ENCODE measurements at places on chromosomes 3 and 15.
A peak's percentile ranks its signal among the peaks of the same experiment; 100 is the strongest.

DNA sequence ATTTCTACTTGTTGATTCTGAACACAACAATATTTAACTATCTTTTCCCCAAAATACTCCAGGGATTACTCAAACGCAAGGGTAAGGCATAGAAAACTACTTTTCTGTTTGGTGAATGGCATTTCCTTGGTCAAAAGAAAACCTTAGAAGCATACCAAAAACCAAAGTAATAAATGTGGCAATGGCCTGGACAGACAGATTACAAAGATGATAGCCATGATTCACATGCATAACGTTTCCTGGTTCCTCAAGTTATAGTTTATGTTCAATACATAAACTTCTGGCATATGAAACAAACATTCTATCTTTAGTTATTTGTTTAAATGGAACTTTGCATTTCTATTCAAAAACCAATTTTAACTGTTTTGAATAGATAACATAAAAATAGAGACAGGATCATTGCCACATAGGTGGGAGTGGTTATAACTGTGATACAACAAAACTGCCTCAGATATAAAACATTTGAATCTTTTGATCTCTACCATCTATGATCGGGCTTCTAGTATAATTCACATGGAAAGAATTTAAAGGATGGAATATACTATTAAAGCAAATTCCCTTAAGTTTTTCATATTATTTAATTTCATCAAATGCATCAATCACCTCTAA, 32.1 kb downstream of the FOXP1 start:
- DNase-seq = no peak

- DNase-seq = no peak
Observed at GRCh38 chr3:53155760-53156159, 5.2 kb upstream of the PRKCD start.

DNA sequence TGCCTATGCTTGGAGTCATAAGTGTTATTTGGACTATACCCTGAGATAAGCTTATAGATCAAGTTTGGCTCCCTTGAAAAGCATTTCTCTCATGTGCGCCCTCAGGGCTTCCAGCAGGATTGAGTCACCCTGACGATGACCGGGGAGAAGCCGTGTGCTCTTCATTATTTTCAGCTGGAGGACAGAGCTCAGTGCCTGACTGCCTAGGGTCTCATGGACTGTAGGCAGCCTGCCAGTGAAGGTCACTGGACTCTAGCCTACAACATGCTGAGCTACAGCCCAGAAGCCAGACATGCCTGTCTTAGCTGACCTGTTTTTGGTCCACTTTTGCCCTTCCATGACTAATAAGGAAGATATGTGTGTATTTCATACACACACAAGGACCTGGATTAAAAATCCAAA, 31.6 kb upstream of the NUDT16 start:
- peak; percentile 89 for DNase-seq

GRCh38 chr3:24387493-24387892, 107.2 kb downstream of the THRB start:
- no peak for DNase-seq

GRCh38 chr15:81239190-81239589, 42.5 kb downstream of the IL16 start:
- peak; percentile 25 for DNase-seq

GRCh38 chr3:41418961-41419691, 219.8 kb downstream of the CTNNB1 start:
- DNase-seq = no peak

DNA sequence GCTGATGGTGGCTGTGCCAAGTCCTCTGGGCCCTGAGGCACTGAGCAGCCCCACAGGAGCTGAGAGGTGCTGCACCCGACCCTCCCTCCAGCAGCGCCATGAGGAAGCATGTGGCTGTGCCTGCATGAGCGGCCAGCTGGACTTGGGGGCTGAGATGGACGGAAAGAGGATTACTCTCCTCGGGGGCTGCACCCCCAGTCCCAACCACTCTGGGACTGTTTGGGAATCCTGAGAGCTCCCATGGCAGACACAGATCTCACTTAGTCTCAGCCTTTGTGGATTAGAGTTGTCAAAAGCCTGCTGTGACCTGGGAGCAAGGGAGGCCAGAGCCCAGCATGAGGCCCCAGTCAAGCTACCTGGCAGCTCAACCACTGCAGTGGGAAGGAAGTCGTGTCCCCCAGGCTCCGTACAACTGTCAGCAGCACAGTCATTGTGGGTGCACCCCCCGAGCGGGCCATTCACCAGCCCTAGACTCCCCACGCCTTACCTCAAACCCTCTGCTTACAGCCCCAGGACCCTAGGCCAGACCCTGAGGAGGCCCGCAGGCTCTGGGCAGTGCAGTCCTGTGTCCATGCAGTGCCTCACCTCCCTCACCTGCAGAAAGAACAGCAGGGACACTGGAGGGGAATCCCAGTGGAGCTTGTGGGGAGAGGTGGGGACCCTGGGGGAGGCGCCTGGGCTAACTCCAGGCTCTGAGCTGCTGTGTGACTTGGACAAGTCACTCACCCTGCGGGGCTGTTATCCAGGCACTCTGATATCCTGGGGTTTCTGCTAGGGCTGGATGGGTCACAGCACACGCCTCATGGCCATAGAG, 17.1 kb downstream of the PRR23E start:
- DNase-seq = no peak

DNA sequence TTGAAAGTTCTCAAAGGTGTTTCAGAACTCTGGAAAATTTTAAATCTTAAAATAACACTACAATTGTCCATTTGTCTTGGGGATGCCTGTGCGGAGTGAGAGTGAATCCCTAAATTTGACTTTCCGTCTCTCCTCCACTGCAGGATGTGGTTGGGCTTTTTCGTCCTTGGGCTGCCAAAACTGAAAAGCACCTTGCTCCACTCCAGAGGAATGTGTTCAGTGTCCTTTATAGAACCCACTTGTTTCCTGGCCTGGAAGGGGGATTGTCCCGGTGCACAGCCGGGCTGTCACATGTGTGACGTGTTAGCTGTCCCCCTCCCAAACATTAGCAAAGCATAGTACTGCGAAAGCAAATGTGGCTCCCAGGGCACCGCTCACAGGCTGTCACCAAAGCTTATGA, 69.6 kb upstream of the ATP10A start:
- DNase-seq = no peak

DNA sequence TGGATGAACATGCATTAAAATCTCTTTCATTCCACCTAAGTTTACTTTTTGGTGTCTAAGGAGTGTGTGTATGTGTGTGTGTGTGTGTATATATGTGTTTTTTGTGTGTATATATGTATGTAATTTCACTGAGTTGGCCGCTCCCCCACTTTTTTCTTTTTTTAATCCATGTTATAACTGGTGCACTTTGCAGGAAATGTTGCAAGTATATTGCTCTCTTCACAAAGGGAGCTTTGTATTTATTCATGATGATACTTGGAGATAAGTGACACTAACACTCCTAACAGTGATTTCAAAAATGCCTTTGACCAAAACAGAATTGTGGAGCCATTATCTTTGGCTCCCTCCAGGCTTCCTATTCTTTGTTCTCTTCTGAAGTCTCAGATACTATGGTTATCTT, 95.8 kb downstream of the FNDC3B start:
- DNase-seq = no peak

- DNase-seq = no peak
Observed at GRCh38 chr3:193396451-193397244, 18.1 kb upstream of the ATP13A5 start.

DNA sequence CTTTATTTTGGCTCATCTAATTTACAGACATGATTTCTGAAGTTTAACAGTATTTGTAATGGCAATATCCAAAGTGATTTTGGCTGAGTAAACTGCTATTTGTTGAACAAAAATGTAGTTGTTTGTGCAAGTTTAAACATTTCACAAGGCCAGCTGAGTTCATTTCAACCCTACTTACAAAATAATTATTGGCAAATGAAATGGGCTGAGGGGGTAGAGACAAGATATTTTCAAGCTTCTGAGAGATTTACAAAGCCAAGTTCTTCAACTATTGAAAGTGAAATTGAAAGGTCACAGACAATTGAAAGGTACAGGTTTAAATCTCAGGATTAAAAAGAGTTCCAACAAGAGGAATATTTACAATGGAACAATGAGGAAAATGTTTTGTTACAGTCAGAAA, 77.1 kb downstream of the DUT start:
- no peak for DNase-seq

- DNase-seq = no peak
Observed at GRCh38 chr3:182470187-182470586, 323.1 kb upstream of the ATP11B start.

- no peak for DNase-seq
Observed at GRCh38 chr3:25723802-25724201, 59.1 kb upstream of the TOP2B start.

GRCh38 chr15:86540840-86541467, 461.3 kb downstream of the AGBL1 start:
- DNase-seq = no peak

GRCh38 chr3:85185495-85185894, 226.7 kb downstream of the CADM2 start:
- no peak for DNase-seq

- DNase-seq = no peak
Observed at GRCh38 chr15:88705769-88706165, 67.0 kb downstream of the ISG20 start.

- DNase-seq = peak; percentile 75
Observed at GRCh38 chr3:185900228-185900627, 37.6 kb downstream of the TRA2B start.

DNA sequence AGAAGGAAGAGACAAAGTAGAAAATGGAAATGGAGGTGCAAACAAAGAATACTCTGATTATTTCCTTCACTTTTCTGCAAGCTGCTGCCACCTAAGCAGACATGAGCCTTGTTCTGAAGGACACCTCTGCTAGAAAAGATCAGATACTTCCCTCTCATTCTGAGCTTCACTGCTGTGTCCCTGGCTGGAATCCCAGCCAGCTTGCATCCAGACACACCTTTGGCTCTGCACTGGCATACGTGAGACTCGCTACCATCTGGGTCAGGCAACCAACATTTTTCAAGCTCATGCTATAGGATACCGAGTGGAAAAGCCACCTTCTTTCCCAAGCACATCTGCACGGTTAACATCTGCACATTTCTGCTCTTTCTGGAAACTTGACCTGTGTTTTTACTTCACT, 166.7 kb upstream of the SUCLG2 start:
- no peak for DNase-seq

- no peak for DNase-seq
Observed at GRCh38 chr15:101852356-101852755, 40.4 kb downstream of the OR4F15 start.

DNA sequence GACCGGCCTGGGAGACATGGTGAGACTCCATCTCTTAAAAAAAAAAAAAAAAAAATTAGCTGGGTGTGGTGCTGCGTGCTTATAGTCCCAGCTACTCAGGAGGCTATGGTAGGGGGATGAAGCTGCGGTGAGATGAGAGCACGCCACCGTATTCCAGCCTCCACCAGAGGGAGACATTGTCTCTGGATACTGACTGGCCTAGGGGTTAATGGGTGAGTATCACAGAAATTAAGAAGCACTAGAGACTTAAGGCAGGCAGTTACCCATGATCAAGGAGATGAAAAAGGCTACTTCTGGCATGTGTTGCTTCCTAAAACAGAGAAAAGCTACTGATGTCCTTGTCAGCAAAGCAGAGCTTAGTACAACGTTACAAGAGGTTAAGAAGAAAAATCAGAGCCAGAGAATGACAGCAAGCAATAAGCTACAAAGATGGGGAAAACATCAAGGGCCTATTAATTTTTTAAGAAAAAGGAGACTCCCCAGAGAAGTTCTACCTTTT, 8.6 kb downstream of the TFRC start:
- peak; percentile 65 for DNase-seq

- DNase-seq = no peak
Observed at GRCh38 chr15:58748040-58748851, 1.3 kb downstream of the ADAM10 start.

- DNase-seq = no peak
Observed at GRCh38 chr3:33773637-33774036, 24.8 kb upstream of the PDCD6IP start.

- no peak for DNase-seq
Observed at GRCh38 chr15:96072821-96073220, 257.7 kb upstream of the NR2F2 start.

- no peak for DNase-seq
Observed at GRCh38 chr15:86608461-86609205, 529.0 kb downstream of the AGBL1 start.

DNA sequence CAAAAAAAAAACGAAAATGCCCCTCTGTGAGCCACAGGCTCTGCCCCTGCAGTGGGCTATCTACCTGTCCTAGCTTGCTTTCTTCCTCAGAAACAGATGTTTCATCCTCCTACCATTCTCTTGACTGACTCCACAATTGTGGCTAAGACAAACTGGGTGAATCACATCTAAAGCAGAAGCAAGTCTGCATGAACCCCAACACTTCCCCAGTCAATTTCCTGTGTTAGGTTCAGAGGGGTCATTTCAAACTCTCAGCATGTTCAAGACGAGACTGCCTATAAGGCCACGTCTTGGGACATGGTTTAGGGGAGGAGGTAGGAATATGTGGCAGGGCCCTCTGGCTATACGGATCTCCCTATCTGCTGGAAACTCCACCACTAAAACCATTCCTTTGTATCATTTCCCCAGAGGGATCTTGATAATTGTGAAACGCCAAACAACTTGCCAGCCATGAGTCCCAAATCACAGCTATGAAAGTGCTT, 28.6 kb upstream of the ANKDD1A start:
- DNase-seq = no peak

DNA sequence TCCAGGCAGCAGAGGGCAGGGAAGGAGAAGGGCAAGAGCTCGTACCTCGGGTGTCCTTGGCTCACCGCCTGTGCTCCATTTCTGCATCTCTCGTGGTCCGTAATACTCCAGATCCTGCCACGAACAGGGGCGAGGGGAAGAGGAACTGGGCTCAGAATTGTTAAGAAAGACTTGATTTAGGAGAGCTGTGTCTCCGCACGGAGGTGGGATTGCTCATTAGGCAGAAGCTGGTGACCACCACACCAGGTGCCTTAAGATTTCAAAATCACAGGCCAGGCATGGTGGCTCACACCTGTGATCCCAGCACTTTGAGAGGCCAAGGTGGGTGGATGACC, 37.2 kb upstream of the BDH1 start:
- no peak for DNase-seq

GRCh38 chr15:88174571-88174970, 82.0 kb downstream of the NTRK3 start:
- no peak for DNase-seq

GRCh38 chr3:118128886-118129285, 905.8 kb downstream of the IGSF11 start:
- DNase-seq = no peak

DNA sequence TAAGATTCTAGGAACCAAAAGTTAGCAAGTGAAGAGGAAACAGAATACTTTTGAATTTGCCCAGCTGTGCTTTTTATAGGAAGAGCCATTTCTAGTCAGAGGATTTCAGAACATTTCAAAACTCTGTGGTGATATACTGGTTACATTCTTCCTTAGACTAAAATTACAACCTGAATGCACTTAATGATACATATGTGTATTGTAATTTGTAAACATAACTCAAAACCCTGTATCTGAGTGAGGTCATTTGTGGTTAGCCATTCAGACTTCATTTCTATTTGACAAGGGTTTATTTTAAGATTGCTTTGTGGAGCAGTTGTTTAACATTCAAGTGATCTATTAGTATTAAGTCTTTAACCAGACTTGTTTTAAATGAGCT, 59.4 kb upstream of the TRIM71 start:
- no peak for DNase-seq

Measured in adrenal gland (tissue), 19 donors.